ENCODE measurements at places on chromosomes 5 and 9.
A peak's percentile ranks its signal among the peaks of the same experiment; 100 is the strongest.

GRCh38 chr5:55691265-55692105, 20.6 kb downstream of the SLC38A9 start:
- peak; percentile 54 for DNase-seq

DNA sequence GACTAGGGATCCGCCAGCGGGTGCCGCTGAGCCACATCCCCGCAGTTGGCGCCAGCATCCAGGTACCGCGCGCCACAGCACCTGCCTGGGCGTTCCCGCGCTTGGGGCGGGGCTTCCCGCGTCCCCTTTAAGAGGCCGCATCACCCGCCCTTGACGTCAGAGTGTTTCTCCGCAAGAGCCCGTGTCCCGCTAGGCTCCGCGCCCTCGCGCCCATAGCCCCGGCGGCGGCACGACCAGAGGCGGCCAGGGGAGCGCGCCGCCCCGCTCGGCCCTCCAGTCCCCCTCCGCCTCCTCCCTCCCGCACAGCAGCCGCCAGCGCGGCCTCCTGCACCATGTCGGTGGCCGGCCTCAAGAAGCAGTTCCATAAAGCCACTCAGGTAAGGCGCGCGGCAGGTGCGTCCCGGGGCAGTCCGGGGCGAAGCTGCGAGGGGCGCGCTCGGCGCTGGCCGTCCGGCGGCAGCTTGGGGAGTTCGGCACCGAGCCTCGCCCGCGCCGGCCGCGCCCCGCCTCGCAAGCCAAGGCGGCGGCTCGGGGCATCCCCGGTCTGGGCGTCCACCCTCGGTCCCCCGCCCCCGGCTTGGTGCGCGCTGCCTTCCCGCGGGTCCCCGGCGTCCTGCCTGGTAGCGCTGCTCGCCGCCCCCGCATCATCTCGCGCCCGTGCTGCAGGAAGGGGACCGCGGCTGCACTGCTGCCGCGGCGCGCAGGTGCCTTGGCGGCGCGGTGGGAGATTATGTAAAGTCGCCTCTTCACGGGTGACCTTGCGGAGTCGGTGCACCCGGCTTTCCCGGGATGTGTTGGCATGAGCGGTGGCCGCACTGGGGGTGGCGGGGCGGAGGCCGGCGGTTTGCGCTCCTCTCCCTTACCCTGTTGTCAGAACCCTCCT, at the start of gene SH3GL2:
TSS of gene SH3GL2 (plus strand) at position 156 of the 883 bp plus-strand sequence.
- DNase-seq, result peak; percentile 32

DNA sequence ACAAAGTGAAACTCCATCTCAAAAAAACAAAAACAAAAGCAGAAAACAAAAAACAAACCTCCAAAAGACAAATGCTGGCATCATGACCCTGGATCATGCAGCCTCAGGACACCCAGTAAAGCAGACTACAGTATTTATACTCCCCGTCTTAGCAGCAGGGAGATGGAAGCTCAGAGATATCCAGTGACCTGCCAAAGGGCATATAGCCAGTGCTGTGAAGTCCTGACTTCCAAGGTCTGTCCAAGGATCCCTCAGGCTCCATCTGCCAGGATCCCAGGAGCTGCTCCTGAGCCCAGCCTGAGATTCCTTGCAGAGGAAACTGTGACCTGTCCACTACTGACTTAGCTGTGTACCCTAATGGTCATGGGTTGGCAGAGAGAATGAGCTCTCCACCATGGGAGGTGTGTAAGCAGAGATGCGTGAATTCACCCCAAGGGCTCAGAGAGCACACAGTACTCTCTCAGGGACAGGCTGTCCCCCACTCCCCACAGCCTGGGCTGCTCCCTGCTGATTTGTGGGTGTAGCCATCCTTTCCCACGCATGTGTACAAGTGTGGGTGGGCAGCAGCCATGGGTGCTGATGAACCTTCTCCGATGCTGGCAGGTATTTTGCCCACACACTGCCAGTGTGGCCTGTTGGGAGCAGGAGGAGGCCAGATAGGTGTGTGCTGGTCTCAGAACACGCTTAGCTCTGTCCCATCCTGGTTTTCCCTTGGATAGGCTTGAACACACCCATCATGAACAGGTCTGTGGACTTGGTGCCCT, 2.1 kb upstream of the WNK2 start:
- no peak for DNase-seq

DNA sequence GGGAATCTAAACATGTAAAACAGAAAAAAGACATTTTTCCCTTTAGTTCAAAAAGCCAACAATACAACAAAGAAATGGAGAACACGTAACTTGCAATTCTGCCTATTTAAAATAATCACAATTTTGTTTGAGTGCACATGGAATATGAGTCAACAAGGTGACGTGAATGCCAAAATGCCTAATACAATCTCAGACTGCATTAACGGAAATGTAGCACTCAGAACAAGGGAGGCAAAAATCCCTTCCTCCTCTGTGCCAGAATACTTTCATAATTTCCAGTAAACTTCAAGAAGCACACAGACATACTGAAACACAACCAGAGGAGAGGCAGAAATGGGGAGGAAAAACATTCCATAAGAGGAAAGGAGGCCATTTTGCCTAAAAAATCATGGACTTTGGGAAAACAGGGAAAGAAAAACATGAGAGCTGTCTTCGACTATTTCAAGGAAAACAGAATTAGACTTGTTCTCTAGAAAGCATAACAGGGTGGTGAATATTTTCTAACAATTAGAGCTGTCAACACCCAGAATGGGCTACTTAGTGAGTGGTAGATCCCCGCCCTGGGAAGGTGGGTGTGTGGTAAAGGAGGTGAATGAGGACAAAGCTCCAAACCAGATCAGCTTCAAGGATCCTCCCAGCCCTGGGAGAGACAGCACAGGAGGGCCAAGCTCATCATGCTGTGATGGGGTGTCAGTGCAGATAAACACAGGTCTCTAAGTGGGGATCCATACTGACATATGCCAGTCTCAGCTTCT, 48.2 kb downstream of the ABCA1 start:
- peak; percentile 67 for DNase-seq

GRCh38 chr9:36036780-36037548, at the start of gene RECK:
RECK (plus strand) TSS chr9:36036913; CDS start chr9:36036999, 86 bp downstream.
- peak; percentile 95 for DNase-seq

- DNase-seq, result no peak
These were observed 515.9 kb upstream of the CYLC2 start for GRCh38 chr9:102479191-102479590.
